Activated naive CD4-positive, alpha-beta T cell treated with anti-CD3 and anti-CD28 coated beads for 36 hours (primary cell): ENCODE measurements at places on chromosomes 12 and 14. TPM values are rescaled to one million over a fixed set of nuclear protein-coding genes. Genes with fewer than 3 reads are reported as not detected.

Gene SLC5A8
- not detected for total RNA-seq

DNA sequence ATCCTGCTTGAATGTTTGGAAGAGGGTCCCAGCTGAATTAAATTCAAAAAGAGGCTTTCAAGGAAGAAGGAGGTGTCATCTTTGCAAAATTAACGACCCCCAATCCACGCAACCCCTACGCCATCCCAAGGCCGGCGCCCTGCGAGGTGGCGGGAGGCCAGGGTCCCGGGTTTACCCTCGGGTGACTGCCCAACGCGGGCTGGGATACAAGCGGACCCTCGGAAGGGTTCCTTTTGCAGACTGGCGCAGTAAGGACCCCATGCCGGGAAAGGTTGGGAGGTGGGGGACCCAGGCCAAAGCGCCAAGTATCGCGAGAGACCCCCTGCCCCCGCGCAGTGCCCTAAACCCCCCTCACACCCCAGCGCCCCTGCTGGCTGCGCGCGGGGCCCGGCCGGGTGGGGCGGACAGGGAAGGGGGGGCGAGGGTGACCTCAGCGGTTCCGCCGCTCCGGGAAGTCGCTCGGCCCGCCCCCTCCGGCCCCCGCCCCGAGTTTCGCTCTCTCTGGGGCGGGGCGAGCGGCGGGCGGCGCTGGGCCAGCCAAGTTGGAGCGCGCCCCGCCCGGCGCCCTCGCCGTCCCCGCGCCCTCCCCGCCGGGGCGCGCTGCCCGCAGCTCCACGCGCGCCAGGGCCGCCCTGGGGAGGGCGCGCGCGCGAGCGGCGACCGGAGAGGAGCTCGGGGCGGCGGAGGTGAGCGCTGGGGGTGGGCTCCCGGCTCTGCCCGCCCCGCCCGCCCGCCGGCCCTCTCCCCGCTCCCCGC, 708 bp upstream of the ZBTB42 start:
- DNase-seq = peak; percentile 77

- no peak for DNase-seq
Measured at GRCh38 chr14:99744873-99745224, 48.4 kb upstream of the EML1 start.

Gene LYZ
- total RNA-seq = not detected

DNA sequence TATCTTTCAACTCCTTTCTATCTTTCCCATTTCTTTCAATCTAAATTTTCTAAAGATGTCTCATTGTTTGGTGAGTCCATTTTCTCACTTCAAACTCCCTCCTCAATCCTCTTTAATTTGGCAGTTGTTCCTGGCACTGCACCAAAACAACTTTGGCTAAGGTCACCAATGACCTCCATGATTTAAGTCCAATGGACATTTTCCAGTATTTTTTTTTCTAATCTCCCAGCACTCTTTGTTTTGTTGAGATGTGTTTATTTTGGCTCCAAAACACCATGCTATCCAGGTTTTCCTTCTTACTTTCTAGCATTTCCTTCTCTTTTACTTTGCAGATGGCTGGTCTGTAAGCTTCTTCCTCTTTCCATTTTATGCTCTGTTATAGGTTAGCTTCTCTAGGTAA, 42.5 kb upstream of the OTOGL start:
- DNase-seq = no peak

Gene SETD1B
- total RNA-seq = 8.2 TPM

DNA sequence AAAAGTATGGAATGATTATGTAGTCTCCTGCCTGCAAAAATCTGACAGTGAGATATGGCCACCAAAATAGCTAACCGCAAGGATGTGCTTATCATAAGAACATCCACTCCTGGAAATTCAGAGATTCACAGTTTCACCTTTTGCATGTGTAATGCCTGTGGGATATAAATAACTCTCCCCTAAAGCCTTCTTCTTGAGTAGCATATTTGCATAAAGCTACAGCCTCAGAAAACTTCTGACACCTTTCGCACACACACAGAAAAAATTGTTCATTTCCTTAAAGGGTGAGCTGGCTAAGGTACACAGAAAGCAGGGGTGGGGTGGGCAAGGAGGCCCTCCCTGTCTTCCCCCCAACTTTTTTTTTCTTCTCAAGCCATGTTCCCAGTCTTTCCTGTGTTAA, 3.1 kb upstream of the IGF1 start:
- peak; percentile 14 for DNase-seq

DNA sequence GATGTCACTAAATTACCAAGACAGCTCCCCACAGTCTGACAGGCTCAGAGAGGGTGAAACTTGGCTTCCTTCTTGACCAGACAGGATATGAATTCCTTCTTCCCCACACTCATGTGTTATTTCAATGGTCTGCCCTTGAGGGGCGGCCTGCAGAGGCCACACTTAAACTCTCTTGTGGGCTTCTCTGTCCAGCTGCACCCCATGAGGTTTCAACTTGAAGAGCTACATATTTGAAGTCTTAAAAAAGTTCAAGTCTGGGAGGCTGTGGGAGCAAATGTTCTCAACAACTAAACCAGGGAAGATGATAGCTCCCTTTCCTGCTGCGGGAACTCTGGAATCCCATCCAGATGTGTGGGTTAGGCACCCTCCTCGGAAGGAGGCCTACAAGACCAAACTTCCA, 98.3 kb downstream of the TTC7B start:
- no peak for DNase-seq

GRCh38 chr14:61077951-61078720, 97.1 kb downstream of the SLC38A6 start:
- no peak for DNase-seq

DNA sequence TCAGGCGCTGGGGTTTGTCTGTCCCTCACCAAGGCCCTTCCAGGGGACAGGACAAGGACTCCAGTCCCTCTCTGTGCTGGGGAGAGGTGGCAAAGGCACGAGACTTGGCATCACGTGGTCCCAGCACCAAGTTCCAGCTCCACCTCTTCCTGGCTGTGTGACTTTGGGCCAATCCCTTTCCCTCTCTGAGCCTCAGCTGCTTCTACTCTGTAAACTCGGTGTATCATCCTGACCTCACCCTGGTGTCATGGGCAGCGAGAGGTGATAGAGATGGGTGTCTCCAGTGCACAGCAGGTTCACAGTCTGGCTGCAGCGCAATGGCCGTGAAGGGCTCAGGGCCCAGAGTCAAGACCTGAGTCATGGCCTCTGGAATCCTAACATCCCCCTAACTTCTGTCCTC, 54.0 kb downstream of the MVK start:
- no peak for DNase-seq

Gene HVCN1
- total RNA-seq = 2.6 TPM

- no peak for DNase-seq
Measured at GRCh38 chr14:99769123-99769522, 24.1 kb upstream of the EML1 start.

DNA sequence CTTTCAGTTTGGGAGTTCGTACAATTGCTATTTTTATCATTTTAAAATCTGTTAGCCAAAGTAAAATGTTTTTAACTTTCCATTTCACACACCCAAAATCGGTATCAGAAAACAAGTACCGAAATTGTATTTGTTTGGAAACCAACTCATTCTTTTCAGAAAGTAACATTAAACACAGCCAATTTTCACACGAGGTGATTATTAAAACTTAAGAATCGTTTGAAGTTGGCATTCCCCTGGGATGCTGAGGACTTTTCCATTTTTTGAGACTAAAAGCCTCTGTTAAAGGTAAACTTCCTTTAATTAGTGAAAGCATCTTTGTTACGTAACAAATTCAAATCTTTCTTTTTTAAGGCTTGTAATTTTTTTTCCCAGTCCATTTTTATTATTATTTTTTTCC, 623.0 kb downstream of the VRK1 start:
- DNase-seq = no peak

DNA sequence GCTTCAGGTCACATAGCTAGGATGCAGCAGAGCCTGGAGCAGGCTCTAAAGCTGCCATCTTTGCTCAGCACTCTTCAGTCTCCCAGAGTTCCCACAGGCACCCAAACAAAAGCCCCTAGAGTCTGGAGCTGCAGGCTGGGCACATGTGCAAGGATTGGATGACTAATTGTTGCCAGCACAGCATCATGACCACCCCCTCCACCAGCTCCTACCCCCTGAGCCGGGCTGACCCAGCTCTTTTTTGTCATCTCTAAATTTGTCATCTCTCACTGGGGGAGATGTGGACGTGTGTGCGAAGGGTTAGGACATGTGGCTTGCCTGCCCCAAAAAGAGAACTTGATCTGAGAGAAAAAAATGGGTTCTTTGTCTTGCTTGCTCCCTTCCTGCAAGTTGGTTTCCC, 4.3 kb upstream of the MMP19 start:
- DNase-seq = peak; percentile 27

DNA sequence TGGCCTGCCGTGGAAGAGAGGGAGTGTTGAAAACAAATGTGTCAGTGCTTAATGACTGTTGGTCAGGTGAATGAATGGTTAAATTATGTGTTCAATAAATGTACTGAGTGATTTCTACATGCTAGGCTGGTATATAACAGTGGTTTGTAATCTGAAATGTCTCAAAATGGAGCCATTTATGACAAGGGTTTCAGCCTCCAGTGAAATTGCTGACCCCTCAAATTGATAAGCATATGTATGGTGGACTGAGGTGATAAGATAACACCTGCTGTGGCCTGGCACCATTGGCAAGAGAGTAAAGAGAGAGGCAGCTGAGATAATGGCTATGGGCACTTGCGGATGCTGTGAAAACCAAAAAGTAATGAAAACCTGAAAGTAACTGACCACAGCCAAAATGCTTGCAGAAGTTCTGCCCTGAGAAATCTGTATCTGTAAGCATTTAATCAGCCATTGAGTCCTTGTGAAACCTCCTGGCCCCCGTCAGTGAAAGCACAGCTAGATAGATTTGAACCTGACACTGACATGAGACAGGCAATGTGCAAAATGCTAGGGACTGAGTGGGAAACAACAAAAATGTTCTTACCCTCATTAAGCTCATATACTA, 1.4 kb upstream of the BCAT1 start:
- DNase-seq = no peak
